ENCODE measurements at places on chromosomes 4 and X.

DNA sequence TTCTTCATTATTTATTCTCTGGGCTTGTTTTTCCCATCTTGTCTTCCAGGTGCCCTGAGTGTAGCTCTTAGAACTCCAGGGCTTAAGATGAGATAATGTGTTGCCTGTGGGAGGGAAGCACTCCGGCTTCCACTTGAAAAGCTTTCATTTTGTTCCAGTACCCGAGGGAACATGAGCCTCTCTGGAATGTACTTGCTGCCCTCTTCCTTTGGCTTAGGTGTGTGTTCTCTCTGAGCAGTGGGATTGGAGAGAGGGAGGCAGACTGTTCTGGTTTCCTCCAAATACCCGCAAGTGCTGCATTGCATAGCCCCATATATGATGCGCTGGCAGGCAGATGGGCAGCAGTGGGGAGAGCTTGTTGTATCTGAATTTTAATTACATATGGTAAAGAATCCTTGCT lies 861 bp upstream of the DTHD1 start:
- no peak for DNase-seq

- DNase-seq: no peak
Measured at GRCh38 chr4:186792728-186793366, 69.2 kb upstream of the FAT1 start.

DNA sequence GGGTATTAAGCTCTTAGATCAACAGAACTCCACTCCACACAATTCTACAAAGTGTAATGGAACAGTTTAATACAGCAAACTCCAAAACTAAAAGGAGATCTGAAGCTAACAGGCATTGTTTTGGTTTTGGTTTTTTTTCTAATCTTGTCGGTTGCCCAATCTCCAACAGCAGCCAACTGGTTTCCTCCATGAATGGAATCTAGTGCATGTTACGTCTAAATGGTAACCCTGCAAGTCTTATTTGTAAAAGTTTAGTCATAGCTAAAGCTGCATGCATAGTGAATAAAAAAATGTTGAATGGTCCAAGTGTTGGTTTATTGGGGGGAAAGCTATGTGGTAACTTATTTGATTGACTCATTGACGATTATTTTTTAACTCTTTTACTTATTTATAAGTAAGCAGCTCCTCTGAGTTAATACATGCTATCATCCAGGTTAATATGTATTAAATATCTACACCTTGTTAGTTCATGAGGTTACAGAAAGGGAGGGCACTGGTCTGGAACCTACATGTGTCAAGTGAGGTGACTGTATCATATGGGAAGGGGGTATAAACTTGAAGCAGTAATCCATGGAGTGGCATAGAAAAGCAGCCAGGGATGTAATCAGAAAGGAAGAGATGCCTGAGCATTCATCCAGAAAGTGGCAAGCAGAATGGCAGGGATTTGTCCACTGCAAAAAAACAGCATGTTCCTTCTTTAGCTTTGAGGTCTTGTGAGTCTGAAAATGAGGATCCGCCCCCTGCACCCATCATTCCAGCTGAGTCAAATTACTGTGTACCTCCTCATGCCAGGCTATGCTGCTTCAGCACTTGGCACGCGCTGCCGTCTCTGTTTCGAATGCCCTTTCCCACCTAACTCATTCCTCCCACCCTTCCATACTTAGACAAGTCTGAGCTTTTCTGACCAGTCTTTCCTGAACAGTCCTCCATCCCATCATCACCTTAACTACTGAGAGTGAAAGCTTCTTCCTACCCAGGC lies 81.7 kb downstream of the PDGFC start:
- no peak for DNase-seq

DNA sequence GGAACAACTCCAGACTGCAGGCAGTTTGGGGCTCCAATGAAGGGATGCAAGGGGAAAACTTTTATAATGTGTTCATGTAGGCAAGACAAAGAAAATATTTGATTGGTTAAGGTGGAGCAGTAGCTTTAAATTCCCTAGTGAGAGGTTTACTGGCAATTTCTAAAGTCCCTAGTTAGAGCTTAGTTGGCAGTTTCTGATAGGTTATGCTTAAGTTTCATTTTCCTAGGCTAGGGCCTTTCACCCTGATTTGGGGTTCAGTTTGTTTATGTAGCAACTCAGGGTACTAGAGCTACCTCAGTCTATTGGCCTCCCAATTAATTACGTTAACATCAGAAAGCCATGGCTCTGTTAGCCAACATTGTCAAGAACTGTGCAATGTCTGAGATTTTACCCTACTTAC lies 14.6 kb downstream of the BBS12 start:
- no peak for DNase-seq

DNA sequence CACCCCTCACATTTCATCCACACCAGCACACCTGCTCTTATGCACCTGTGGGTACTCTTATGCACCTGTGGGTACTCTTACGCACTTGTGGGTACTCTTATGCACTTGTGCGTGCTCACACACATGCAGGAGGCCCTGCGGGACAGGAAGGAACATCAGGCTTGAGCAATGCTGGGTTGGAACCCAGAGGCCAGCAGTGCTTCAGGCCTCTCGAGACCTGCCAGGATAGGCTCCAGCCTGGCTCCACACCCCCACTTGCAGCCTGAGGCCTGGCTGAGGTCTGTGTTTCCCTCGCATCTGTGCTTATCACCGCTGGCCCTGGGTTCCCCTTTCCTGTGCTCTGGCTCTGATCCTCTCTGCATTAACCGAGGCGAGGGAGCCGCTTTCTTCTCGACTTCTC lies 34.7 kb downstream of the SORCS2 start:
- DNase-seq: no peak

GRCh38 chrX:40240844-40241243 lies 143.1 kb upstream of the BCOR start:
- DNase-seq: no peak

GRCh38 chr4:102217775-102218355 lies 127.4 kb downstream of the SLC39A8 start:
- DNase-seq: no peak

DNA sequence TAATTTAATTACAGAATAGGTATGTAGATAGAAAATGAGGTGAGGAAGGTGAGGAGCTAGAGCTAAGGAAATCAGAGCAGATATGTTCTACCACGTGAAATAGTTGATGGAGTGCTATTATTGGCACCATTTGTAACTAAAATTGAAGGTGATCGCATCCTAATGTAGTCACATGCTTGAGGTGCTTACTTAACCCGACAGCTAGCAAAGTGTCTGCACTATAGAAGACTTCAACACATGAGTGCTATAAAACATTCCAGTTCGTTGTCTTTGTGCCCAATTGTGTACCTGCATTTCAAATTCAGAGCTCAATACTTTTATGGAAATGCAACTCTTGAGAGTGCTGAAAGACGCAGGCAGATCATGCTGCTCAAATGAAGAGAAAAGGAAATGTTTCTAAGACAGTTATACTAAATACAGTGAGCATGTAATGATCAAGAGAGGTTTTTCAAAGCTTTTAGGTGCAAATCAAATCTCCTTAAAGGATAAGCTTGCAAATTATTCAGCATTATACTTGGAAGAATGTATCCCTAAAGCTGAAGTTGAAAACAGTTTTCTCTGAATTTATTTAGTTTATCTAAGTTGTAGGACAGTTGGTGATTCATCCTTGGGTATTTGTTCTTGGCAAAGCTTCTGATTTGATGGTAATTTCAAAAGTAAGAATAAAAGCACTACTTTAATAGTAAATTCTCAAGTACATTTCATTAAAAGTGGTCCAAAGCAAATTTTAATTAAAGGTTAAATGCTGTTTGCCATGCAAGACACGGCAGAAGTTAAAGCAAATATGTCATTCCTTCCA lies 223.9 kb upstream of the EPHA5 start:
- no peak for DNase-seq

DNA sequence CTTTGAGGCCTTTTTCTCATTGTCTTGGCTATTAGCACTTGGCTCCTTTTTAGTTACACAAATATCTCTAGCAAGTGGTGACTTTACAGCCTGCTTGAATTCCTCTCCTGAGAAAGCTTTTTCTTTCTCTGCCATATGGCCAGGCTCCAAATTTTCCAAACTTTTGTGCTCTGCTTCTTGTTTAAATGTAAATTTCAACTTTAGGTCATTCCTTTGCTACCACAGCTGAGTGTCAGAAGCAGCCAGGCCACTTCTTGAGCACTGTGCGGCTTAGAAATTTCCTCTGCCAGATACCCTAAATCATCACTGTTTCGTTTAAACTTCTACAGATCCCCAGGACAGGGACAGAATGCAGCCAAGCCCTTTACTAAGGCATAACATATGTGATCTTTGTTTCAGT lies 222.4 kb downstream of the FBXO8 start:
- DNase-seq: no peak

DNA sequence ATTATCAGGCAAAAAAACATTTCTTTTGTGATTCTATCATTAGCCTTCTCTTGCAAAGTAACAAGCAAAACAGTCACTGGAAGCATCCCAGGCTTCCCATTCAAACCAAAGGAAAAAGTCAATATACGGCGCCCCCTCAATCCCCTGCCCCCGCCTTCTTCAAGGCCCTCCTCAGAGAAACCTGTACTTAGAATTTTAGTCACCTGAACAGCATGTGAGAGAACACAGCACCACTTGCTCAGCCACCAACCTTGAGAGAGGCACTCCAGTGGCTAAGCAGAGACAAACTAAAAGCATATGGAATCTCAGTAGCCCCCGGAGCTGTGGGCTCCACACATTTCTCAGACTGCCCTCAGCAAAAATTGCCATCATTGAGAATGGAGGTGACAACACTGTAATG lies 25.2 kb downstream of the LEF1 start:
- DNase-seq: no peak

DNA sequence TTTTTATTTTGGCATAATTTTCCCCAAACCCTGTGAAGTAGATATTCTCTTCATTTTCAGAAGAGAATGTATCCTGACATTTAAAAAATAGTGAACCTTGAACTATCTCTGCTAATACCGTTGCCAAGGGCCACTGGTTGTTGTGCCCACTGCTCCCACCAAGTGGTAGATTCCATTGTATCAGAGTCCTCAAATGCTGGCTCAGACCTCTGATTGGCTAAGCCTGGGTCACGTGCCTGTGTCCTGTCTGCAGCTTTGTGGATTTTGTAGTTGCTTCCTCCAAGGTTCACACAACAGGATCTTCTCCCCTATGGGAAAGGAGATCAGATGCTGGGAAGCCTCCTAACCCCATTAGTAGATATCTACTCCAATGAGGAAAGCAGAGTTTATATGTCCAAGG lies 104.8 kb upstream of the CASK start:
- no peak for DNase-seq

GRCh38 chrX:49238735-49239134 lies 3.5 kb downstream of the CCDC22 start:
- no peak for DNase-seq

DNA sequence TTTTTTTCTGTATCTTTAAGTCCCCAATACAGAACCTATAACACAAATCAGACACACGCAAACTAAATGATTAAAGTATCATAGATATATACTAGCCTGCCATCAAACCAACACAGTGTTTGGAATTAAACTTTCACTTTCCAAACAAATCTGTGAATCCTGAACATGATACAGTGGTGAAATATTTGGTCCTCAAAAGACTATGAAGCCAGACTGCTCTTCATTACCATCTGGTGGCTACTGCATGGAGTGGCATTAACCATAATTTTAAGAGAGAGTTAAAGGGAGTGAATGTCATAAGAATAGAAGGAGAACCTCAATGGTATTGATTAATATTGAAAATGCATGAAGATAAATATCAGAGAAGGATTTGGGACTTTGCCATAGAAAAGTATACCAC lies 9.2 kb upstream of the GABRA4 start:
- DNase-seq: no peak

DNA sequence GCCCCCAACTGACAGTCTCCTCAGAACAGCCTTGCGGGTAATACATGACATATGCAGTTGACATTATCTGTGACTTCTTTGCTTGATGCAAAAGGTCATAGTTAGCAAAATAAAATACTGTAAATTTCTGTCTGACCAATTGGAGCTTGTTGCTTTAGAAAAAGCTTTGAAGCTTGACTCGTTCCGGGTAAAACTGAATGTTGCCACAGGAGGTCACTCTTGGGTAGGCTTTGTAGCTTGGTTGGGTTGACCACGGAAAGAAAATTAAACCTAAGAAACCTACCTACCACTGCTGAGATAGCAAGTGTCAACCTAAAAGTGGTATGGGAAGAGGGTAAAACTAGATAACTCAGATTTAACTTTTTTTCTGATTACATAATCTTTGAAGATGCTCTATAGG lies 23.2 kb downstream of the PRPS2 start:
- peak; percentile 12 for DNase-seq

GRCh38 chr4:125267630-125268029 lies 47.1 kb upstream of the FAT4 start:
- no peak for DNase-seq

- DNase-seq: no peak
Measured at GRCh38 chr4:27276307-27277073, 415.8 kb downstream of the STIM2 start.

DNA sequence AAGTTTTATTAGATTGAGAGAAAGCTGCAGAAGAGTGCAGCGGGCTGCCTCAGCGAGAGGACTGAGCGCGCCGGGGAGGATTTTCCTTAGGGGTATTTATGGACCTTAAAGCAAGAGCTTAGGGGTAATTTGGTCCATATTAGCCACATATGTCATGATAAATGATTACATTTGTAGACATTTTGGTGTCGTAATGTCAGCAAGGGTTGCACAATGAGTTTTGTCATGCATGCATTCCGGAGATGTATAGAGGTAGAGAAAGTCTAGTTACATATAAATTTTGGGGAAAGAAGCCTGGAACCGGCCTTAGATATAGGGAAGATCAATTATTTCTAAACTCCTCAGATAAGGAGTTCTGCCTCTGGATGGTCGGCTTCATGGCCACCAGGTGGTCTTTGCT lies 10.0 kb downstream of the MGST2 start:
- DNase-seq: no peak
